ENCODE measurements at places on chromosomes 12 and 14. TPM values are rescaled to one million over a fixed set of nuclear protein-coding genes. Genes with fewer than 3 reads are reported as not detected.

GRCh38 chr12:23891115-23891514 lies 58.4 kb downstream of the SOX5 start:
- no peaks in the 10 kb centered on the region for H3K36me3 ChIP-seq
- no peak overlapping the region for H3K4me3 ChIP-seq
- no peak for DNase-seq
- peaks cover 90% of the 10 kb centered on the region for H3K27me3 ChIP-seq
- no peaks in the 10 kb centered on the region for H3K4me1 ChIP-seq

DNA sequence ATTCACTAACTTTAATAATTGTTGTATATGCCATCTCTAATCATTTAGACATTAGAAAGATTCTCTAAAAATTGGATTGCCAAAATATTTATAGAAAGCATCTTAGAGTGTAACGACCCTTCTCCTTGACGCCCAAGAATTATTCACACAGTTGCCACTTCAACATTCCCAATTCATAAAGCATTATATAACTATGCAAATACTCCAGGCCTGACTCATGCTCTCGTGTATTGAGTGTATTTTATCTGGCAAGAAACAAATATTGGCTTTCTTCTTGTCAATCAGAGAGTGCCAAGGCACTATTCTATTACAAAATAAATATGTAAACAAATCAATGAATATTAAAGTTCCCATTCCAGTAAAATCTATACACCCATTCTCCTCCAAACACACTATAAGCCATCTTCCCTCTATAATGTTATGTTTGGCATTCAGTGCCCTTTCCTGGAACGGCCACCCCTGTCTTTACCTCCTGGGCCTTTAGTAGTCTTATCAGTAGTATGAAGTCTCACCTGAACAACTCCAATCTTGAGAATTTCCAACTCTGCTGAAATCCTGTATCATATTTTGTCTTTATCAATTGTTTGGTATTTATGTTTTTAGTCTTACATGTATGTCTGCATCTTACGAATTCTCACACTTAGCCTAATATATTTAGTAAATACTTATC lies 182.6 kb downstream of the PIK3C2G start:
- no peak for DNase-seq
- H3K36me3 ChIP-seq, result no peaks in the 10 kb centered on the region
- H3K27ac ChIP-seq, result no peak overlapping the region

- peak overlapping the region; percentile 84 for H3K4me3 ChIP-seq
- H3K36me3 ChIP-seq, result no peaks in the 10 kb centered on the region
- peaks cover 20% of the 10 kb centered on the region for H3K27me3 ChIP-seq
- H3K4me1 ChIP-seq, result peaks cover 13% of the 10 kb centered on the region
- H3K27ac ChIP-seq, result peak overlapping the region; percentile 61
Observed at GRCh38 chr12:62934239-62934798, 631 bp downstream of the PPM1H start.

DNA sequence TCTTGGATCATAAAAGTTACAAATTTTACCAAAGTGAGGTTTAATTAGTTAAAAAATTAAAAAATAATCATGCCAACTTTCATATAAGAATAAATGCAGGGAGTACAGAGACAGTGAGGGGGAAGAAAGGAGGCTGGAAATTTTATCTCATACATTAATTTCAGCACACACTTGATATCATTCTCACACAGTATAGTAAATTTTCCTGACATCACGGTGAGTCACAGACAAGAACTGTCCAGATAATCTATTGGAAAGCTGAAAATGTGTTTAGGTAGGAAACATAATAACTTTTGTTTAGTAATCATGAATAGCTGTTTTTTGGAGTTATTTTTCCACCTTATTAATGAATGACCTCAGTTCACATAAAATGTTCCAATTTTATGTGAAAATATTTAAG lies 1204.8 kb downstream of the GALC start:
- peaks cover 8% of the 10 kb centered on the region for H3K4me1 ChIP-seq
- no peak overlapping the region for H3K27ac ChIP-seq
- no peaks in the 10 kb centered on the region for H3K36me3 ChIP-seq
- no peaks in the 10 kb centered on the region for H3K27me3 ChIP-seq

GRCh38 chr12:131589221-131589897 lies 121.5 kb upstream of the SFSWAP start:
- H3K27ac ChIP-seq, result no peak overlapping the region
- H3K4me1 ChIP-seq, result no peaks in the 10 kb centered on the region
- DNase-seq, result no peak

- H3K4me1 ChIP-seq, result no peaks in the 10 kb centered on the region
- H3K36me3 ChIP-seq, result no peaks in the 10 kb centered on the region
- H3K4me3 ChIP-seq, result no peak overlapping the region
- peaks cover 43% of the 10 kb centered on the region for H3K27me3 ChIP-seq
- no peak overlapping the region for H3K27ac ChIP-seq
Observed at GRCh38 chr12:91179315-91179714, 3.3 kb downstream of the DCN start.

DNA sequence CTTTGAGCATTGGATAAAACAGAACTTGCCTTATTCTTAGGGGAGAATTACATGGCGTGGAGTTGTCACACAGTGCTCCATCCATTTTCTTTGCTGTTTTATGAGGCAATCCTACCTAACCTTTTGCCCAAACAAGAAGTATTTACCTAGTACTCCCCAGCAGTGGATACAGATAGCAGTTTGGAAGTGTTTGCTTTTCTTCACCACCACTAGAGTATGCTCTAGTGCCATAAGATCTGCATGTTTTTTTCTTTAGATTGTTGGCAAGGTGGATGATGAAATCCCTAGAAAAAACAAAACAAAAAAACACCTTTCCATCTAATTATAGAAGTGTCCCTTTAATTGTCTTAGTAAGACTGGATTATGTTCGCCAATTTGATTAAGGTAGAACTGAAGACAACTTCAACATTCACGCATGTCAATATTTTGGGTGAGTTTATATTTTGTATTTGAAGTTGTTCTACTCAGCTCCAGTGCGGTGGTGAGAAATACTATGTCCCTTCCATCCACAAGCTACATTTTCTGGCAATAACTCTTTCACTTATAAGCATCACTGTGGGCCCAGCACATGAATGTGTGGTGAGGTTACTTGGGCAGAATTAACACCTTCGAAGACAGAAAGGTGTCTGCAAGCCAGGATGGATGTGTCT lies 23.6 kb upstream of the TMEM260 start:
- no peaks in the 10 kb centered on the region for H3K4me1 ChIP-seq
- no peaks in the 10 kb centered on the region for H3K27me3 ChIP-seq
- no peak overlapping the region for H3K4me3 ChIP-seq
- H3K27ac ChIP-seq, result no peak overlapping the region
- no peaks in the 10 kb centered on the region for H3K36me3 ChIP-seq

- no peak overlapping the region for H3K27ac ChIP-seq
- peaks cover 13% of the 10 kb centered on the region for H3K27me3 ChIP-seq
- no peak for DNase-seq
- no peaks in the 10 kb centered on the region for H3K36me3 ChIP-seq
- no peak overlapping the region for H3K4me3 ChIP-seq
- H3K4me1 ChIP-seq, result peaks cover 4% of the 10 kb centered on the region
Observed at GRCh38 chr12:120984351-120984898, 6.1 kb downstream of the HNF1A start.

- H3K4me3 ChIP-seq, result no peak overlapping the region
- H3K27ac ChIP-seq, result no peak overlapping the region
- no peak for DNase-seq
- H3K27me3 ChIP-seq, result no peaks in the 10 kb centered on the region
- H3K36me3 ChIP-seq, result peaks cover 18% of the 10 kb centered on the region
Observed at GRCh38 chr12:48779869-48780268, 9.0 kb downstream of the ADCY6 start.

GRCh38 chr14:22802860-22803686 lies 12.2 kb downstream of the SLC7A7 start:
- H3K36me3 ChIP-seq, result no peaks in the 10 kb centered on the region
- peaks cover 10% of the 10 kb centered on the region for H3K4me1 ChIP-seq
- DNase-seq, result no peak
- H3K27me3 ChIP-seq, result peaks cover 21% of the 10 kb centered on the region
- H3K27ac ChIP-seq, result no peak overlapping the region

GRCh38 chr14:35988972-35989690 lies 163.0 kb downstream of the BRMS1L start:
- H3K4me1 ChIP-seq, result peaks cover 5% of the 10 kb centered on the region
- H3K27me3 ChIP-seq, result no peaks in the 10 kb centered on the region
- peak; percentile 34 for DNase-seq

DNA sequence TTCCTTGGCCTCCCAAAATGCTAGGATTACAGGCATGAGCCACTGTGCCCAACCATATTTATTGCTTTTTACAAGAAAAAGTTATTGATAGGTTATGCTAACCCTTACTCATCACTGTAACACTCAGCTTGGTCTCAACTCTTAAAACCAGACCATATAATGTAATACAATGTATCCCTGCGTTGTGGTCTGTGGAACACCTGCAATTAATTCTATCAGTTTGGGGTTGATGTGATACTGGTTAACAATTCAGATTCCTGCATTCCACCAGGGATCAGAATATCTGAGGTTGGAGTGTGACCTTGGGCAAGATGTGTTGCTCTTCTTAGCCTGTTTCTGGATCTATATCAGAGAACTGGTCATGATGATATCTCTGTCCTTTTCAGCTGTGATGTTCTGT lies 419.0 kb downstream of the RAD51B start:
- H3K27me3 ChIP-seq, result no peaks in the 10 kb centered on the region
- DNase-seq, result no peak
- no peaks in the 10 kb centered on the region for H3K36me3 ChIP-seq
- H3K27ac ChIP-seq, result peak overlapping the region; percentile 42

DNA sequence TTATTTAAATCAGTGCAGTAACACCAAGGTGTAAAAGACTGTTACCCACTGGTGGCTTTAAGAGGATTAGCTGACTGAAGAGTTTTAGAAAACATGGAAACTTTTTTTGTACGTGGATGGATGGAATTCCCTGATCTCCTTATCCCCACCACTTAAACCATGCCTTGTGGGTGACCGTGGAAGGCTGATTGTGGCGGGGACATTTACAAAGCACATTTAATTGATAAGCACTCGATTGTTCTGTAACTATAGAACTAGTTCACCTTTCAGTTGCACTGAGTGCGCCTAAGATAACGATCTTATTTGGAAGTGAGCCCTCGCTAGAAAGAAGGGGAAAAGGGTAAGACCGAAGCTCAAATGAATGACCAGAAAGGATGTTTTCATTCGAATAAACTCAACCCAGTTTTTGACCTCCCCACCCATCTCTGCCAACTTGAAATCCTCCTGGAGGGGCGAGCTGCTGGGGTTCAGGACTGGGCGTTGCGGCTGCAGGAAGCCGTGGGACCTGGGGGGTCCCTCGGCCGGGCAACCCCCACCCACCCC lies 688 bp upstream of the RASSF3 start:
- peak overlapping the region; percentile 80 for H3K4me3 ChIP-seq
- H3K4me1 ChIP-seq, result peaks cover 14% of the 10 kb centered on the region
- peaks cover 16% of the 10 kb centered on the region for H3K36me3 ChIP-seq
- no peak for DNase-seq

GRCh38 chr12:88431246-88431645 lies 149.0 kb downstream of the KITLG start:
- H3K27ac ChIP-seq, result no peak overlapping the region
- DNase-seq, result no peak
- H3K4me3 ChIP-seq, result no peak overlapping the region
- H3K27me3 ChIP-seq, result no peaks in the 10 kb centered on the region
- H3K4me1 ChIP-seq, result peaks cover 5% of the 10 kb centered on the region

DNA sequence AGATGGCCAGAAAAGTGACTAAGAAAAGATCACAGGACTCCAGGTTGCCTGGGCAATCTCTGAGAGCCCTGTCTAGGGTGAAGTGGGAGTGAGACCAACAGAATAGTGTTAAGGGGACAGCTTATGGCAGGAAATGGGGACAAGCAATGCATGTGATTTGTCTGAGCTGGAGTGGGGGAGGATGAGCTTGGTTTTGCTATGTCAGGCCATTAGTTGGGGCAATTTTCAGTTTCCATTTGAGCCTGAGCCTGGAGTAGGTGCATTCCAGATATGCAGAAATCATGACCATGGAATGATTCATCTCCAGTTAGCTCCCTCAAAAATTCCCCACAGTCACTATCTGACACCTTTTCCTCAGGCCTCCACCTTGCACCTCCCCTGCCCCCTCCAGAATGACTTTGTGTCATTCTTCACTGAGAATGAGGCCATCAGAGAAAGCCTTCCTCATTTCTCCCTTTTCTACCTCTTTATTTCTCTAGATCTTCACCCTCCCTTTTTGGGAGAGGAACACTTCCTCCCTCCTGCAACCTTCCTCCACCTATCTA lies 150.9 kb upstream of the PLEKHG7 start:
- H3K4me1 ChIP-seq, result no peaks in the 10 kb centered on the region
- H3K36me3 ChIP-seq, result no peaks in the 10 kb centered on the region
- H3K27me3 ChIP-seq, result no peaks in the 10 kb centered on the region
- H3K27ac ChIP-seq, result no peak overlapping the region

DNA sequence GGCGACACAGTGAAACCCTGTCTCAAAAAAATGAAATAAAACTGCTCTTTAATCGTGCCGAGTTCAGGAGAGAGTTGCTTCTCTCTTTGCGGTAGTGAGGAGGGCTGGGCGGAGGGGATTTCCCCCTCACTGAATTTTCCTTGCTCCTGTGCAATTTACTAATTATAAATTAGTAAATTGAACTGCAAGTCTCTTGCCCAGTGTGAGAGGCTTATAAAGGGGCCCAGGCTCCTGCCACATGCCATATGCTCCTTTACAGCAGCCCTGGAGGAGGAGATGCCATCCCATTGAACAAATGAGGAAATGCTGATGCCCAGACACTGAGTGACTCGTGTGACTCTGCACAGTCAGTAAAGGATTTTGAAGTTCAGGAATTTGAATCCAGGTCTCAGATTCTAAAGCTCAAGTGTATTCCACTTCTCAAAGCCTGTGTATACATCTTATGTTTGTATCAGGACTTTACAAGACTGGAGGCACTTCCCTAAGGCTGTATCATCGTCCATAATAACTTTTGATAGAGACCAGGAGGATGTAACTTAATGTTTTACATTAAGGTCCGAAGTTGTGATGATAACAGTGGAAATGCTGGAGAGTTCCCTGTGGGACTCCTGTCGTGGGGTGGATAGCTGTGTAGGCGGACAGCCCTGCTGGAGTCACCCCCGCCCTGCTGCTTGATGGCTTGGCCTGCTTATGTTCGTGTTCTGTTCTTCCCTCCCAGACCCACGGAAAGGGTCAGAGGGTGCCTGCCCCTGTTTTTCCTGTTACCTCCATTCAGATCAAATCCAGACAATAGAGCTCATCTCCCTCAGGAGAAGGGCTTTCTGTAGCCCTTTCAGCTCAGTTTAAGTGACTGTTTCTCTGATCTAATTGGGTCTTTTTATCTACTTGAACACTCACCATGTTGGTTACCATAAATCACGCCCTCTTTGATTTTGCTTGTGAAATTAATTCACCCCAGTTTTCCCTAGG lies 13.9 kb downstream of the PELI2 start:
- peaks cover 4% of the 10 kb centered on the region for H3K4me1 ChIP-seq
- H3K27me3 ChIP-seq, result peaks cover 58% of the 10 kb centered on the region
- H3K36me3 ChIP-seq, result no peaks in the 10 kb centered on the region
- no peak overlapping the region for H3K27ac ChIP-seq
- no peak for DNase-seq

- no peak overlapping the region for H3K27ac ChIP-seq
- H3K36me3 ChIP-seq, result no peaks in the 10 kb centered on the region
- peaks cover 6% of the 10 kb centered on the region for H3K27me3 ChIP-seq
- H3K4me1 ChIP-seq, result no peaks in the 10 kb centered on the region
Observed at GRCh38 chr12:70908978-70909377, 11.6 kb downstream of the PTPRR start.

The IQSEC3 gene
- not detected for total RNA-seq

The SAMD4A gene
- 60.6 TPM for total RNA-seq

The DEGS2 gene
- 0.07 TPM for total RNA-seq

The SLC25A47 gene
- not detected for total RNA-seq

The MGP gene
- 1.3 TPM for total RNA-seq

The HNF1A gene
- total RNA-seq, result not detected

The FAM90A1 gene
- total RNA-seq, result not detected

The CACNA2D4 gene
- not detected for total RNA-seq

The IL31 gene
- total RNA-seq, result not detected

The EIF5 gene
- total RNA-seq, result 327 TPM

The SLCO1B3 gene
- not detected for total RNA-seq

The DCN gene
- 33.1 TPM for total RNA-seq

The DNAH10 gene
- 0.22 TPM for total RNA-seq

Measured in MCF 10A (cell line).